Adrenal gland (tissue), 19 donors: ENCODE measurements at places on chromosomes 4 and X. TPM values are rescaled to one million over a fixed set of nuclear protein-coding genes. Genes with fewer than 3 reads are reported as not detected.

DNA sequence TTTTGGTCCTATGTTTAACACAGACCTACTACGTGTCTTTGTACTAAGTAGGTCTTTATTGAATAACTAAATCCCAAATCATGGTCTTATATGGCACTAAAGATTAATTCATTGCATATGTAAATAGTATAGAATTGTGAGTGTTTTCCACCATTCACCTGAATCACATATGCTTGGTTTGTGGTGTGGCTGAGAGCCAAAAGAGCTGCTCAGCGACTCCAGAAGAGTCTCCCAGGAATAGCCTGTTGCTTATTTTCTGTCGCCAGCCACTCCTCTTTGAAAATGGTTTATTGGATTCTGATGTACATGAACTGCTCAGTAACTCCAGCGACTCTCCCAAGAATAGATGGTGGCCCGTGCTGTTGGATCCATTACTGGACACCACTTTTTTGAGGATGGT, 184.5 kb downstream of the CLCN4 start:
- no peak overlapping the region for H3K4me3 ChIP-seq
- H3K27ac ChIP-seq = no peak overlapping the region
- DNase-seq = no peak
- peaks cover 8% of the 10 kb centered on the region for H3K27me3 ChIP-seq
- H3K4me1 ChIP-seq = no peaks in the 10 kb centered on the region
- no peaks in the 10 kb centered on the region for H3K36me3 ChIP-seq

The GPRASP3 gene
- 3.8 TPM for total RNA-seq

DNA sequence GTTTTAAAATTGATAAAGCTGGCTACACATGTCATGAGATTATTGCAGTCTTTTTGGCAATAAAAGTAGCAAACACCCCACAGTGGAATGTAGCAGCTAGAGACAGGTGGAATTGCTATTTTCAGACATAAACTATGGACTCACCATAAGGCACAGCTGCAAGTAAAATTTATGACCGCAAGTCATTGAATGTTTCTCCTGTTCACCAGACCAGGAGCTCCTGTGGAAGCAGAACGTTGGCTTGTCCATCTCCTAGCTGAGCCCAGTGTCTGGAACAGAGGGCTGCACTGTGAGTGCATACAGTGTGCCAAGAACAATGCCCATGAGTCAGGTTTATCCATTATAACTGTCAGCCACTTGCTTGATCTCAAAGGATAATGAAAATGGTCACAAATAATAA, 538.2 kb downstream of the INPP4B start:
- no peaks in the 10 kb centered on the region for H3K36me3 ChIP-seq
- no peaks in the 10 kb centered on the region for H3K27me3 ChIP-seq
- no peak for DNase-seq
- no peak overlapping the region for H3K27ac ChIP-seq
- H3K4me3 ChIP-seq = no peak overlapping the region
- no peaks in the 10 kb centered on the region for H3K4me1 ChIP-seq

DNA sequence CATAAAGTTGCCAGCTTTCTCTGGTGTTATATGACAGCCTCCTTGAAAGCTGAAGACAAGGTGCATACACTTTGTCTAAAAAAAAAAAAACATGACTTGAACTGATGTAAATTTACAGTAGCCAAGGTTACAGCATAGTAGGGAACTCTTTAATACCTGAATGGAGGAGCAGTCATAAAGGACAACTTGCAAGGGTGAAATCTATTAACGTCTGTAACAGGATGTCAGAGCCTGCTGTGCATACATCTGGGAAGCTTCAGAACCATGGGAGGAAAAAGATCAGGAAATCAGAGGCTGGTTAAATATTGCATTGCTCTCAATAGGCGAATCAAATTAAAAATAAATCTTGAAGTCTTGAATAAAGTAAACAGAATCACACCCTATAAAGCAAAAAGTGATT, 484.0 kb upstream of the CTSO start:
- no peak overlapping the region for H3K4me3 ChIP-seq
- no peaks in the 10 kb centered on the region for H3K4me1 ChIP-seq
- no peaks in the 10 kb centered on the region for H3K36me3 ChIP-seq
- no peak for DNase-seq
- no peak overlapping the region for H3K27ac ChIP-seq
- H3K27me3 ChIP-seq = no peaks in the 10 kb centered on the region

GRCh38 chr4:99090481-99091215, 2.1 kb upstream of the ADH5 start:
- no peak overlapping the region for H3K27ac ChIP-seq
- DNase-seq = no peak
- no peaks in the 10 kb centered on the region for H3K4me1 ChIP-seq
- H3K27me3 ChIP-seq = no peaks in the 10 kb centered on the region
- H3K36me3 ChIP-seq = no peaks in the 10 kb centered on the region
- H3K4me3 ChIP-seq = no peak overlapping the region

- no peak overlapping the region for H3K4me3 ChIP-seq
- DNase-seq = no peak
- H3K27me3 ChIP-seq = no peaks in the 10 kb centered on the region
- H3K27ac ChIP-seq = no peak overlapping the region
- H3K4me1 ChIP-seq = no peaks in the 10 kb centered on the region
- H3K36me3 ChIP-seq = no peaks in the 10 kb centered on the region
Observed at GRCh38 chr4:102263024-102263787, 82.1 kb downstream of the SLC39A8 start.
